ENCODE measurements at places on chromosomes 2 and 18. TPM values are rescaled to one million over a fixed set of nuclear protein-coding genes. Genes with fewer than 3 reads are reported as not detected.

DNA sequence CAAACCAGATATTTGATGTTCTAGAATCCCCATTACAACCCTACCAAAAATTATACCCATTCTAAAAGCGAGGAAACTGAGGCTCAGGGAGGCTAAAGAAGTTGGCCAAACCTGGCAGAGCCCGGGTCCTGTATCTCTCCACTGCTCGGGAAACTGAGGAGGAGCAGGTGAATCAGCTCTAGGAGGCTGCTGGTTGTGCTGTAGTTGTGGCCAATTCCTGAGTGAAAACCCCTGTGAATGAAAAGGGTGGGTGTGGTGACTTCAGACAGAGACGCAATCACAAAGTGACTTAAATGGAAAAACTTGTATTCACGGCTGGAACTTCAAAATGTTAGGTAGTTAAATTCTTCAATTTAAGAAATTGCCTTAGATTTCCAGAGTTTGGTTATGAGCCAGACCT lies 105.7 kb upstream of the SEC11C start:
- DNase-seq, result no peak

DNA sequence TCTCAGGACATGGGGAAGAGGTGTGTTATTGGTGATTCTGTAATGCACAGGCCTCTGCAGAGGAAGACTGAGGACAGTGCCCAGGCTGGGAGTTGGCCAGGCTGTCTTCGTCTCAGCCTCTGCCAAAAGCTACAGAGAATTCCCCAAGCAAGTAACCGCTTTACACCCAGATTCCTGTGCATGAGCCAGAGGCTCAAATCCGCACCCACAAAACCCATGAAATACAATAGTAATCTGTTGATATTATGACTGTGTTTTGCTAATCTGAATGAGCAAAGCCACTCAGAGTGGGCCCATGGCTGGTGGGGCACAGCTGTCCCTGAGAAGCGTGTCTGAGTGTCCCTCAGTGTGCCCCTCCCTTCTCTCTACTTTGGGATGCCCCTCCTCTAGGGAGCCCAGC lies 149.5 kb upstream of the PXDN start:
- no peak for DNase-seq

TMEM198 gene
- total RNA-seq, result 1.8 TPM

DNA sequence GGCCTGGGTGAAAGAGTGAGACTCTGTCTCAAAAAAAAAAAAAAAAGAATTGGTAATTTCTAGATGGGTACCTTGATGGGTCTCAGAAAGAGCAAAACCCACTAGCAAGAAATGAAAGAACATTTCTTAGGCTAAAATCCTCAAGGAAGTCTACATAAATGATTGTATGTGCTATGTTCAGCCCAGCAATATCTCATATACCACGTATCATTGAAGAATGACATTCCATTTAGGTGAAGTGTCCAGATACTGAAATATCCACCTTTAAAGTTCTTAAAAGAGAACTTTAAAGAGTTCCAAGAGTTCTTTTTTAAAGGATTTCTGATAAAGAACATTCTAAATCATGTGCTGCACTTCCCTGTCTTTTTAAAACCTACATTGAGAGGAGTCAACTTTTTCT lies 19.2 kb downstream of the NRP2 start:
- no peak for DNase-seq

DNA sequence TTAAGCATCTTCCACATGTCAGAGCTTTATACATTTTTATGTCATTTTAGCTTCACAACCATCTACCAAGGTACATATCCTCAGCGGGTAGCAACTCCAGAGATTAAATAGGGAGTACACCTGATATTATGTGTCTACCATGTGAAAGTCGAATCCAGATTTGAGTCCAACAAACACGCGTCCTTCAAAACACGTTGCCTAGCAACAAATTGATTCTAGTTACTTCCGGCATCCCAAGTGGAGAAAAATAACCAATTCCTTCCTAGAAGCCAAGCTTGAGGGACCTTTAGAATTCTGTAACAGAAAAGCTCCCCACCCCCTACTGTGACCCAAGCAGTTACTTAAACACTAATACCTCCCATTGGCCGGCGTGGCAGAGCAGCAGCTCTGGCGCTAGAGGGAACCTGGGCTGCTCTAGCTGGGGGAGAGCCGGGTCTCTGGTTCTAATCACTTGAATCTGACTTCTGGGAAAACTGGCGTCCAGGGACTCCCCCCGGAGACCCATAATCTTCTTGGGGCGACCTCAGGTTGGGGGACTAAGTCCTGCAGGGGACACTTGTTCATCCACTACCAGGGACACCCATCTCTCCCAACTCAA lies at the start of gene ERICH2:
TSS of gene ERICH2 (plus strand) at position 371 of the 598 bp plus-strand sequence. CDS start 304 bp downstream, outside the sequence.
- no peak for DNase-seq
